ENCODE measurements at places on chromosomes 7 and 10. TPM values are rescaled to one million over a fixed set of nuclear protein-coding genes. Genes with fewer than 3 reads are reported as not detected.
A peak's percentile ranks its signal among the peaks of the same experiment; 100 is the strongest.

NCF1 gene
- 0.66 TPM for total RNA-seq

- no peak overlapping the region for H3K27ac ChIP-seq
- DNase-seq, result no peak
- no peak overlapping the region for H3K4me3 ChIP-seq
- no peaks in the 10 kb centered on the region for H3K27me3 ChIP-seq
- H3K36me3 ChIP-seq, result no peaks in the 10 kb centered on the region
Observed at GRCh38 chr7:66178258-66178657, 26.9 kb upstream of the TPST1 start.

DNA sequence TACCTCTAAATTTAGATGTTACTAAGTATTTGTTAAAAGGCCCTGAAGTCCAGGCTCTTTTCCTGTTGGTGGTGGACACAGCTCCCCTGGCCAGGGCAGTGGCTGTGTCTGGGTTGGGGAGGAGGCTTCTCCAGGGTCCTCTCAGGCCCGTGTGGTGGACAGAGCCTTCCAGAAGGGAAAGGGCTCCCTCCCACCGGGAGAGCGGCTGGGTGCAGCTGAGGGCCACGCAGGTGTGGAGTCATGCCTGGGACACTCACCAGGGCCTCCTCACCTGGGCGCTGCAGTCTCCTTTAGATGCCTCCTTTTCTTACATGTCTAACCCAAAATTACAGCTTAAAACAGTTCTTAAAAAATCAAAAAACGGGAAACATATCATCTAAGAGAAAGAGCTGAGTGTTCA lies 128.2 kb upstream of the TCERG1L start:
- H3K27me3 ChIP-seq, result peaks cover 20% of the 10 kb centered on the region
- peaks cover 15% of the 10 kb centered on the region for H3K4me1 ChIP-seq
- H3K4me3 ChIP-seq, result no peak overlapping the region
- no peaks in the 10 kb centered on the region for H3K36me3 ChIP-seq
- DNase-seq, result no peak

VPS41 gene
- 40.7 TPM for total RNA-seq

- H3K27me3 ChIP-seq, result no peaks in the 10 kb centered on the region
- H3K4me1 ChIP-seq, result no peaks in the 10 kb centered on the region
- no peak overlapping the region for H3K27ac ChIP-seq
- H3K4me3 ChIP-seq, result no peak overlapping the region
Observed at GRCh38 chr10:133461841-133462240, 8.1 kb downstream of the SCART1 start.

- H3K36me3 ChIP-seq, result no peaks in the 10 kb centered on the region
- peak; percentile 16 for DNase-seq
- no peaks in the 10 kb centered on the region for H3K27me3 ChIP-seq
- no peak overlapping the region for H3K27ac ChIP-seq
Observed at GRCh38 chr7:96127746-96128145, 194.2 kb downstream of the SLC25A13 start.

LIPM gene
- total RNA-seq, result not detected

- no peaks in the 10 kb centered on the region for H3K36me3 ChIP-seq
- no peaks in the 10 kb centered on the region for H3K4me1 ChIP-seq
- no peak overlapping the region for H3K27ac ChIP-seq
Observed at GRCh38 chr7:125670926-125671572, 741.4 kb upstream of the POT1 start.

PRPS1L1 gene
- total RNA-seq, result not detected

GRCh38 chr10:74171625-74172024 lies 20.6 kb downstream of the ADK start:
- no peak overlapping the region for H3K27ac ChIP-seq
- no peaks in the 10 kb centered on the region for H3K36me3 ChIP-seq
- DNase-seq, result no peak
- peaks cover 4% of the 10 kb centered on the region for H3K4me1 ChIP-seq

- no peak overlapping the region for H3K4me3 ChIP-seq
- no peak for DNase-seq
- H3K27ac ChIP-seq, result no peak overlapping the region
- peaks cover 9% of the 10 kb centered on the region for H3K4me1 ChIP-seq
- H3K36me3 ChIP-seq, result no peaks in the 10 kb centered on the region
Observed at GRCh38 chr10:58968389-58968755, 208.1 kb upstream of the PHYHIPL start.

DNA sequence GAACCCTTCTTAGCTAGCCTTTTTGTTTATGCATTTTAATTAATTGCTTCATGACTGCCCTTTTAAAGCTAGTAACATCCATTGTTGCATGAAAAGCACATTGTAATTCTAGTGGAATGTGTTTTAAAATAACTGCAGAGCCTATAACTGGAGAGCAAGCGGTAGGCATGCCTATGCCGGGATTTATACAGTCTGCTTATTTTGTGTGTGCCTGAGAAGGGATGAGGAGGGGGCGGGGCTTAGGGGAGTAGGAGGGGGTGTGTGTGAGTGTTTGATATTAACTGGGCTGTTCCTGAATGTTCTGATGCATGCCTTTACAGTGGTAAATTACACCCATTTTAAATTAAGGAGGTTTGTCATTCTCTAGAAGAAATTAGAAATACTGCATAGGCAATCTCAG lies 208.1 kb downstream of the TCF7L2 start:
- H3K27ac ChIP-seq, result no peak overlapping the region
- peaks cover 4% of the 10 kb centered on the region for H3K4me1 ChIP-seq
- no peaks in the 10 kb centered on the region for H3K27me3 ChIP-seq
- peaks cover 76% of the 10 kb centered on the region for H3K36me3 ChIP-seq

DNA sequence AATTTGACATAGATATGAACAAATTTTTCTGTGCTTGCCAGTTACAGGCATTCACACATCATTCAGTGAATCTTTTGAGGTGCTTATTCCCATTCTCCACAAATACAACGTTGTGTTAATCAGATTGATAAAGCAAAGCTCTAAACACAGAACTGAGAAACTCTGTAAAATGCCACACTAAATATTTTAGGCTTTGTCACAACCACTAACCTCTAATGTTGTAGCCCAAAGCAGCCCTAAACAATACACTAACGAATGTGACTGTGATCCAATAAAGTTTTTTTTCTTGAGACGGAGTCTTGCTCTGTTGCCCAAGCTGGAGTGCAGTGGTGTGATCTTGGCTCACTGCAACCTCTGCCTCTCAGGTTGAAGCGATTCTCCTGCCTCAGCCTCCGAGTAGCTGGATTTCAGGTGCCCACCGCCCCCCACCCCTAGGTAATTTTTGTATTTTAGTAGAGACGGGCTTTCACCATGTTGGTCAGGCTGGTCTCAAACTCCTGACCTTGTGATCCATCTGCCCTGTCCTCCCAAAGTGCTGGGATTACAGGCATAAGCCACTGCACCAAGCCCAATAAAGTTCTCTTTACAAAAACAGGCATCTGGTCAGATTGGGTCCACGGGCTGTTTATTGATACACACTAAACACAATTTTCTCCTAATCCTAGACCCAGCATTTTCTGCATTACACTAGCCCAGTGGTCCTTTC lies 6.9 kb downstream of the CYCS start:
- DNase-seq, result no peak
- peaks cover 24% of the 10 kb centered on the region for H3K36me3 ChIP-seq
- no peaks in the 10 kb centered on the region for H3K4me1 ChIP-seq
- no peaks in the 10 kb centered on the region for H3K27me3 ChIP-seq
- H3K27ac ChIP-seq, result no peak overlapping the region
- H3K4me3 ChIP-seq, result no peak overlapping the region

DNA sequence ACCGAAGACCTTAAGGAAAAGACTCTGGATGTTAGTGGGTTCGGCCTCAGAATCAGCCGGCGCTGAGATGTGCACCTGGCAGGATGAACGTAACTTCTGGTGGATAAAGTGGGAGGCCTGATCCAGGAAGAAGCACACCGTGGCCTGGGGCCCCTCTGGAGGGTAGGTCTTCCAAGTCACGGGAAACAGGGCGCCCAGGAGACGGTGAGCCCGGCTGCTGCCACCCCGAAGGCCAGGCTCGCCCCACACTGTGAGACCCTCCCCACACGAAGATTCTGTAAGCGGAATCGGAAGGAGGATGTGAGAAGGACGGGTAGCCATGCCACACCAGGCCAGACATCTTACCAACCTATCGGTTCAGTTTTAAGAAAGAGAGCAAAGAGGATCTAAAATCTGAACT lies 279.0 kb downstream of the DNAJB6 start:
- H3K4me1 ChIP-seq, result peaks cover 18% of the 10 kb centered on the region
- no peak for DNase-seq
- no peaks in the 10 kb centered on the region for H3K36me3 ChIP-seq
- peaks cover 48% of the 10 kb centered on the region for H3K27me3 ChIP-seq
- no peak overlapping the region for H3K27ac ChIP-seq
- no peak overlapping the region for H3K4me3 ChIP-seq

WDR86 gene
- total RNA-seq, result 3.4 TPM

DNA sequence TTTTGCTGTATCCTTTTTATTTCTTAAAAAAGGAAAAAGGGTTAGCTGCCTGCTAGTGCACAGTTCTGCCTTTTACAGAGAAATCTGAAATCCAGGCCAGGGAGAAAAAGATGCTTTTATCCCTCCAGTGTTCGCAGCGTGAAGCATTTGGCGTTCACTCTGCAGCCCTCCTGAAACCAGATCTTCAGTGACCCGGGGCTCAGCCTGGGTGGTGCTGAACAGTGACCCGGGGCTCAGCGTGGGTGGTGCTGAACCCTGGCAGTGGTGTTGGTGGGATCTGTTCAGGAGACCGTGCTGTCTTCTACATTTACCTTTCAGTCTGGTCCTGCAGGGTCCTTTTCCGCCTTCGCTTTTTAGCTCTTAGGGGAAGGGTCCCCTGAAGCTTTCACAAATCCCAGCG lies 164.7 kb upstream of the KLF6 start:
- DNase-seq, result no peak
- no peaks in the 10 kb centered on the region for H3K36me3 ChIP-seq
- H3K27ac ChIP-seq, result no peak overlapping the region
- H3K4me3 ChIP-seq, result no peak overlapping the region

TACC2 gene
- total RNA-seq, result 53.6 TPM

GRCh38 chr10:77970869-77971803 lies 44.6 kb upstream of the DLG5 start:
- H3K36me3 ChIP-seq, result peaks cover 9% of the 10 kb centered on the region
- no peaks in the 10 kb centered on the region for H3K27me3 ChIP-seq
- no peak overlapping the region for H3K4me3 ChIP-seq
- H3K4me1 ChIP-seq, result peaks cover 22% of the 10 kb centered on the region

- H3K4me1 ChIP-seq, result no peaks in the 10 kb centered on the region
- no peak overlapping the region for H3K27ac ChIP-seq
- H3K36me3 ChIP-seq, result no peaks in the 10 kb centered on the region
Observed at GRCh38 chr7:24406053-24406788, 122.2 kb downstream of the NPY start.

MSS51 gene
- 28.2 TPM for total RNA-seq

- peaks cover 47% of the 10 kb centered on the region for H3K4me1 ChIP-seq
- H3K27me3 ChIP-seq, result no peaks in the 10 kb centered on the region
- H3K4me3 ChIP-seq, result no peak overlapping the region
- no peak for DNase-seq
Observed at GRCh38 chr7:4166340-4166739, 515.8 kb upstream of the FOXK1 start.

CYP2C19 gene
- total RNA-seq, result not detected

HOXA7 gene
- total RNA-seq, result 3.9 TPM

DNA sequence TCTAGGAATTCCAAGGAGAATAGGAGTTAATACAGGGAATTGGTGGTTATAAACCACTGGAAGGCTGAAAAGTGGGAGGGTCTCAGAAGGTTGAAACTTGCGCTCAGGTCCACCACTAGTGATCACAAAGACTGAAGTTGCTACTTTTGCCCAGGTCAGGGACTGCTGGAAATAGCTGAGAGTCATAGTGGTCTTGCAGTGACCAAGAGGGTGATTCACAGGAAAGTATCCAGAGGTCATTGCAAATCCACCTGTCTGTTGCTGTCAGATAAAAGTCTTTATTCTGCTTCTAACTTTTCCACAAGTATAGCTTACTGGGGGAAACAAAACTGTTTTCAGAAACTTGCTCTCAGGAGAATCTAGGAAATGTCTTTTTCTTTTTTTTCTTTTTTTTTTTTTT lies 211.5 kb upstream of the PRSS1 start:
- H3K4me3 ChIP-seq, result no peak overlapping the region
- no peak overlapping the region for H3K27ac ChIP-seq
- H3K36me3 ChIP-seq, result no peaks in the 10 kb centered on the region
- DNase-seq, result no peak

- H3K27ac ChIP-seq, result no peak overlapping the region
- H3K4me1 ChIP-seq, result no peaks in the 10 kb centered on the region
- DNase-seq, result peak; percentile 3
Observed at GRCh38 chr10:1938317-1938716, 201.0 kb upstream of the ADARB2 start.

DNA sequence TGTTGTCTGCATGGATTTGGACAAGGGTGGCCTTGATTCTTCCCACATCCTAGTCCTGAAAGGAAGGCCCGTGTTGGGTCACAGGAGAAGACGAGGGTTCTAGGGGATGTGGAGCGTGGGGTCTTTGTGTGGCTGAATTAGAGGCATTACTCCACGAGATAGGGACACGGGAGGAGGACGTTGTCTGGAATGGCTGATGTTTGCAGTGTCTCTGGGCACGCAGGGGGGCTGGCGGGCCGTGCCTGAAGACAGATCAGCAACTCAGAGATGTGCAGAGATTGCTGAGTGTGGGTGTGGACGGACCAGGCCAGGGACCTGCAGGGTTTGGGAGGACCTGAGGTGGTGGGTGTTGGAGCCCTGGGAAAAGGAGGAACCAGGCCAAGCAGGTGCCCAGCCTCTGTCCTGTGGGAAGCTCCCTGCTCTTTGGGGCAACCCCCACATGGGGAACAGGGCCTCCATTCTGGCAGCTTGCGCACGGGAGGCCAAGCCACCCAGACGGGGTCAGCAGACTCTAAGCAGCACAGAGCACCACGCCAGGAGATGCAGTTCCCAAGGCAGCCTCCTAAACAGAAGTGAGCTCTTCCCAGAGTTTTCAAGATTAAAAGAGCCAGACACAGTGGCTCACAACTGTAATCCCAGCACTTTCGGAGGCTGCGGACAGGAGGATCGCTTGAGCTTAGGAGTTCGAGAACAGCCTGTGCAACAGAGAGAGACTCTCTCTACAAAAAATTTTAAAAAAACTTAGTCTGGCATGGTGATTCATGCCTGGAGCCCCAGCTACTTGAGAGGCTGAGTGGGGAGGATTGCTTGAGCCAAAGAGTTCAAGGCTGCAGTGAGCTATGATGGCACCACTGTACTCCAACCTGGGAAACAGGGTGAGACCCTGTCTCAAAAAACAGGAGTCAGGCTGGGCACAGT lies 71.0 kb upstream of the GTF2I start:
- peaks cover 23% of the 10 kb centered on the region for H3K36me3 ChIP-seq
- H3K4me3 ChIP-seq, result no peak overlapping the region
- peaks cover 11% of the 10 kb centered on the region for H3K4me1 ChIP-seq
- H3K27me3 ChIP-seq, result no peaks in the 10 kb centered on the region

LRMDA gene
- 7.9 TPM for total RNA-seq

ITIH5 gene
- total RNA-seq, result 34.2 TPM

- DNase-seq, result no peak
- no peaks in the 10 kb centered on the region for H3K36me3 ChIP-seq
- H3K4me3 ChIP-seq, result no peak overlapping the region
- no peaks in the 10 kb centered on the region for H3K27me3 ChIP-seq
Observed at GRCh38 chr7:16817536-16817935, 12.7 kb upstream of the AGR2 start.

DNA sequence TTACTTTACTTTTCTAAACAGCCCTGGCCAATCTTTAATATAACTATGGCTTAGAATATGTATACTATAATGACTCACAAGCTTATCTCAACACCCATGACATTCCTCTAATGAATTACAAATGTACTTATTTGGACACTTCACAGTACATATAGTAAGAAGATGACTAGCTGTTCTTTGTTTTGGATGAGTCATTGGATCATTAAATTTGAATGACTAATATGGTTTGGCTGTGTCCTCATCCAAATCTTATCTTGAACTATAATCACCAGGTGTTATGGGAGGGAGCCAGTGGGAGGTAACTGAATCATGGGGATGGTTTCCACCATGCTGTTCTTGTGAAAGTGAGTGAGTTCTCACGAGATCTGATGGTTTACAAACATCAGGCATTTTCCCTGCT lies 807.5 kb upstream of the SORCS1 start:
- H3K4me3 ChIP-seq, result no peak overlapping the region
- no peaks in the 10 kb centered on the region for H3K36me3 ChIP-seq
- H3K27me3 ChIP-seq, result no peaks in the 10 kb centered on the region
- H3K4me1 ChIP-seq, result no peaks in the 10 kb centered on the region

SKAP2 gene
- total RNA-seq, result 6.9 TPM

LBX1 gene
- total RNA-seq, result 3.3 TPM

Measured in muscle of leg (tissue), 16 donors.